Skeletal muscle cell (primary cell): ENCODE measurements at places on chromosomes 2 and 18.
A peak's percentile ranks its signal among the peaks of the same experiment; 100 is the strongest.

DNA sequence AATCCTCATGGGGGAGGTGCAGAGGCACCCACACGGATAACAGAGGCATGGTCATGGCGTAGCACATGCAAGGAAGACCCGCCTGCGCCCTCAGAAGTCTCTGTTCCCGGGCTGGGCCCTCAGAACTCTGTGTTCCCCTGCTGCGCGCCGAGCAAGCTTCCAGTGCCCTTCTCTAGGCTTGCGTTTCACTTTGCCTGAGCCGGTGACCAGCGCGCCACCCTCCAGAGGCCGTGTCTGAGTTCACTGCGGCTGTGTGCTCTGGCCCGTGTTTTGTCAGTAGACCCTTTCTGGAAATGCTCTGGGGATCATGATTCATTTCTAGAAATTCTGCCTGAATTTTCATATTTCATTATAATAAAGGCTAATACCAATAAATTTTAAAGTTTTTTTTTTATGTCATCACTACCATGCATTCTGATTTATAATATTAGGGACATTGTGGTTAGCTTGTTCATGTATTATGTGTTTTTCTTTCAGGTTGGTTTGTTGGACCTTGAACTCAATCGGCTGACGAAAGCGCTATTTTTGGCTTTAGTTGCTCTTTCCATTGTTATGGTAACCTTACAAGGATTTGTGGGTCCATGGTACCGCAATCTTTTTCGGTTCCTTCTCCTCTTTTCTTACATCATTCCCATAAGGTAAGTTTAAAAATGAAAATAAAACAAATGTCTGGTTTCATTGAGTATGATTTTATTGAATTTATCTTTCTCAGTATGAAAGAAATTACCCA lies 142.7 kb upstream of the NFATC1 start:
- DNase-seq, result no peak

- no peak for DNase-seq
Measured at GRCh38 chr2:65658881-65659280, 226.5 kb upstream of the SPRED2 start.

GRCh38 chr2:155944218-155944617 lies 388.3 kb downstream of the NR4A2 start:
- DNase-seq, result no peak

DNA sequence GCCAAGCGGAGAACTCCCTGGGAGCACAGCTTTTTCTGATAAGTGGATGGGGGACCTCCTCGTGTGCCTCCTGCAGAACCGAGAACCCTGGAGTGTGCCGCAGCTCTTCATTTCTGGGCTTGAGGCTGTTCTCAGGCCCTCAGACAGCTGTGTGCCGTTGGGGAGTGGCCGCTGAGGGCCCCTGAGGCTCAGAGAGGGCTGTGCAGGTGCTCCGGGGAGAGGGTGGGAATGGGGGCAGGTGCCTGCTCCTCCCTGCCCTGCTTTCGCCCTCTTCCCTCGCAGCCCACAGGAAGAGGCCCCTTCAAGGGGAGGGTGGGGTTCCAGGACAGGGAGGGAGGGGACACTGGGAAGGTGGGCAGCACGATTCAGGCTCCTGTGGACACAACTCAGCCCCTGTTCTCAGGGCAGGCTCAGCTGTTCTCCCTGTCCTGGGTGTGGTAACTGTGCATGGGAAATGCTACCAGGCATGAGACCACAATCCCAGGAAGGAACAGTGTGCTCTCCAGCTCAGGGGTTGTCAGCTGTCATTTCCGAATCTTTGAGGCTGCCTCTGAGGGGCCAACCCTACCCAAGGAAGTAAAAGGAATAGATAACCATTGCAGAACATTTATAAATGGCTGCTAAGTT lies 11.3 kb downstream of the LCT start:
- peak; percentile 41 for DNase-seq

DNA sequence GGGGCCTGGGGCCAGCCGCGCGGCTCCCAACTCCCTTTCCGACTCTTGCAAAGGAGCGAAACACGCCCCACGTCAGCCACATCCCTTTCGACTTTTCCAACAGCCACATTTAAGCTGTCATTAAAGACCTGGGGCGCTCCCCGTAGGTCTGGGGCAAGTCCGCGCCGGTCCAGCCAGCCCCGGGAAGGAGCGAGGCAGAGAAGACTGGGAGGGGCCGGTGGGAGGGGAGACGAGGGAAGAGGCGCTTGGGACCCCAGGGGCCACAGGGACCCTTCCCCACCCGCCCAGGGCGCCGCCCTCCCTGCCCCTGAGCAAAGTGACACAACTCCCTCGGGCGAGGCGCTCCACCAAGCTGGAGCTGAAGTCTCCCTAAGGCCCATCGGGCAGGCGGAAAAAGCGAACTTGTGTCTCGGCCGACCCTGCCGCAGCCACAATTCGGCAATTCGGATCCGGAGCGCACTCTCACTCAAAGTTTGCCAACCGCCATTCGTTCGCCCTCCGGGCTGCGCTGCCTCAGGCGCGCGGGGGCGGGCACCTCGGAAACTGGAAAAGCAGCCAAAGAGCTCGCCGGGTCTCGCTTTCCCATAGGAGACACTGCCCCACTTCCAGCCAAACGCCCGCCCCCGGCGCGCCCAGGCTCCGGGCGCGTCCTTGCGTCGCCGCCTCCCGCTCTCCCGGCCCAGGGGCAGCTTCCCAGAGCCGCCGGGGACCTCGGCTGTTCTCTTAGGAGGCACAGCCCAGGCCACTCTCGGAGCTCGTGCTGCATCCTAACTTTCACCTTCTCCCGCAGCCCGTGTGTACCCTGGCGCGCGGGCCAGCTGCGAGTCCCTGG lies 1.1 kb upstream of the KCTD1 start:
- DNase-seq, result no peak
